ENCODE measurements at places on chromosomes 12 and 14.

GRCh38 chr12:103986829-103987228 lies 21.2 kb downstream of the TDG start:
- DNase-seq: no peak

- DNase-seq: no peak
Measured at GRCh38 chr12:107822356-107822755, 47.9 kb downstream of the ASCL4 start.

- no peak for DNase-seq
Measured at GRCh38 chr12:32273063-32273522, 126.3 kb upstream of the FGD4 start.

- no peak for DNase-seq
Measured at GRCh38 chr14:105426416-105427130, 6.9 kb downstream of the MTA1 start.

DNA sequence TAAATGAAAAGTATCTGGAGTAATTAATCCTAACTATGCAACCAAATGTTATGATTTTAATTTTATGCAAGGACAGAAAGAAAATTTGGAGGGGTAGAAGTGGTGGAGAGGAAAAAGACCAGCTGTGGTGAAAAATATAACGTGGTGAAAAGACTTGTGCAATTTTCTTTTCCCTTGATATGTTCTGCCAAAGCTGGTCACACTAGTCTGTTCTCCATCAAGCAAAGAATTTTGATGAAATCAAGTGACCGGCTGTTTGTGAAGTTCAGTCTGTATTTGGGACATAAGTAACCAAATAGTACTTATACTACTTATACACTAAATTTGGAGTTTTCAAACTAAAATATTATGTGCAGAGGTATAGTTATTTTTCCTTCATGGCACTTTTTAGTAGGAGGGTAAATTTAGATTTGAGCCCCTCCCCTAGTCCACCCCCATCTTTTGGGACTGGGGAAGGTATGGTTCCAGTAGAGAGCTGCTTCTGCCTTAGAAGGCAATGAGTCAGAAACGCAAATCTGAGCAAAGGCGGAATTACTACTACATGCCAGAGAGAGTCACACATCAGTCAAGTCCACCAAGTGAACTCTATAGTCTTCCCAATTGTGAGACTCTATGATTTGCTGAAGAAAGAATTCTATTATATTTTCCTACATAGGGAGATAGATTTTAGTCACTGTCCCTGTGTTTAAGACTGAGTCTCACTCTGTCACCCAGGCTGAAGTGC lies 229.7 kb downstream of the SLC25A21 start:
- no peak for DNase-seq

DNA sequence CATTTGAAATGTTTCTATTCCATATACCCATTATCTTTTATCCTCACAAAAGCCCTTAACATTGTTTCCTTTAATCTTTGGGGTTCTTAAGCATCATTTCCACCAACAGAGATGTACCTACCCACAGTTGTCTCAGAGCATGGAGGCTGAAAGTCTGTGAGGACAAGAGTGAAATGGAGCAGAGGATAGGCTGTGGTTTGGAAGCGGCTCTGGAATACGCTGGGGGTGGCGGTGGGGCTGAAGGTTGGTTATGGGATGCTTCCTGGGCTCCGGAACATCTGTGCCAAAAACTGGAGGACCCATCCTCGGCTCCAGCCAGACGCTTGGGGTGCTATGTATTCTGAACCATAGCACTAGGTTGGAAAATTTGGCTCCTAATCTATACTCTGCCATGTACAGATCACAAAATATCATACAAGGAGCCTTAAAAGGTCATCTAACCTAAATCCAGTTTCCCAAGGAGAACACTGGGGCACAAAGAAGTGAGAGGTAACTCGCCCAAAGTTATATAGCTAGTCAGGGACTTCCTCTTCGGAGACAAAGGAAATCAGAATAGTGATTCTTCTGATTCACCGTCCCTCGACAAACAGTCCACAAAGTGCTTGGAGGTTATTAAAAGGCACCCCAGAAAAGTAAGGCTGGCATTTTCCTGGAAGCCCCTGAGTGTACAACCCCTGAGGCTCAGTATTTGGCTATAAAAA lies 2.5 kb downstream of the PPP1R3E start:
- no peak for DNase-seq

DNA sequence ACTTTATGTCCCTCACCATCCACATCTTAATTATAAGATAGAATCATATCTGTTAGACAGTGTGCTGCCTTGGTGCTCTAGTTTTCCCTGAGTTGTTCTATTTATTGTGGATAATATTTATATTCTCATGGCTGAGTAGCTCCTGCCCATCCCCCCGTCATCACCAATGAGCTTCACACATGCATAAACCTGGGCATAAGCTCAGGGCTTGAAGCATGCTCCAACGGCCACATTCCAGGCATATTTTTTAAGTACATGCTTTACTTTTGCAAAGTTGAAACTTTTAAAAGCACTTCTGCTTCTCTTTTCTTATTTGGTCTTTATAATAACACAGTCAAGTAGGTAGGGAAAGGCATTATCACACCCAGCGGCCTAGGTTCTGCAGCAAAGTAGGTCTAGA lies 3.4 kb upstream of the FBXO34 start:
- no peak for DNase-seq

DNA sequence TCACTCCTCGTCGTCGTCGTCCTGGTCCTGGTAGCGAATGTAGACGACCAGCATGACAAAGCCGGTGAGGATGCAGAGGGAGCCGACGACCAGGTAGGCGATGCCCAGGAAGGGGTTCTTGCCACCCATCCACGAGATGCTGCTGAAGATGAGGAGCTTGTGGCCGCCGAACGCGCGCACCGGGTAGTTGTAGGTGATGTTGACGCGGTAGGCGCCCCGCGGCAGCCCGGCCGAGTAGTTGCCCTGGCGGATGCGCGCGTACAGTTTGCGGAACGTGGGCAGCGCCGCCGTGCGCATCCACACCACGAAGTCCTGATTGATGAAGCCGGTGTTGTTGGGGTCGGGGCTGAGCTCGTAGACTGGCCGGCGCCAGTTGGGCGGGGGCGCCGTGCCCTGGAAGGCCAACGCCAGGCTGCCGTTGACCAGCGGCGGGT lies 1.0 kb downstream of the TMEM30B start:
- peak; percentile 7 for DNase-seq

DNA sequence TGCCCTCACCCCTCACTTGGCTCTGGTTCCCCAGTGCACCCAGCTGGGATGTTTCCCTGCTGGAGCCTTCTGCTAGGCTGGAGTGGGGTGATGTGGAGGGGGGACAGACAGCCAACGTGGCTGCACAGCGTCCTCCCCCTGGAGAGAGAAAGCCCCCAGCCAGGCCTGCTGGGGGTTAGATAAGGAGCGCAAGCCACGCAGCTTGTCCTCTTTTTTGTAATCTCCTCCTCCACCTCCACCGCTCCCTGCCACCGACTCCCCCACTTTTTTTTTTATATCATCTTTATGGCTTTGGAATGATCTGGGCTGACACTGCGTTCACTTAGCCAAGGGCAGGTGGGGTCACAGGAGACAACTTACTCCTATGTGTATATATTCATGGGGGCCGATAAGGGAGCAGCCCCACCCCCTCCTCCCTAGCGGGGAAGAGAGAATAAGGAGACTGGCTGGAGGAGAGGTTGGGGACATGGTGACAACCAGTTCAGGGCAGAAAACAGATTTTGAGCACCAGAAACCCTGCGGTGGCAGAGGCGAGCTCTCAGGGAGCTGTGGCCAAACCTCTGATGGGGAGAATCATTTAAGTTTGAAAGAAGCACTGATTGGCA lies 169.9 kb upstream of the LHX5 start:
- no peak for DNase-seq

DNA sequence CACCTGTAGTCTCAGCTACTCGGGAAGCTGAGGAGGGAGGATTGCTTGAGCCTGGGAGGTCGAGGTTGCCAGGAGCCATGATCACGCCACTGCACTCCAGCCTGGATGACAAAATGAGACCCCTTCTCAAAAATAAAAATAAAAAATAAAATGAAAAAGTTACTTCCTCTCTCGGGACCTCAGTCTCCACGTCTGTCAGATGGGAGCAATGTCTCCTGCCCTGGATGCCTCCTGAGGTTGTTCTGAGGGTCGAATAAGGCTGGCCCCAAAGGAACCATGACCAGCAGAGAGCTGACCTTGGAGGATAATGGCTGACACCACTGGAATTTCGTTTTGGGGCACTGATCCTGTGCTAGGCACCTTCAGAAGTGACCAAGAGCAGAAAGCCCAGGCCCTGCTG lies 13.6 kb upstream of the RCOR1 start:
- no peak for DNase-seq

DNA sequence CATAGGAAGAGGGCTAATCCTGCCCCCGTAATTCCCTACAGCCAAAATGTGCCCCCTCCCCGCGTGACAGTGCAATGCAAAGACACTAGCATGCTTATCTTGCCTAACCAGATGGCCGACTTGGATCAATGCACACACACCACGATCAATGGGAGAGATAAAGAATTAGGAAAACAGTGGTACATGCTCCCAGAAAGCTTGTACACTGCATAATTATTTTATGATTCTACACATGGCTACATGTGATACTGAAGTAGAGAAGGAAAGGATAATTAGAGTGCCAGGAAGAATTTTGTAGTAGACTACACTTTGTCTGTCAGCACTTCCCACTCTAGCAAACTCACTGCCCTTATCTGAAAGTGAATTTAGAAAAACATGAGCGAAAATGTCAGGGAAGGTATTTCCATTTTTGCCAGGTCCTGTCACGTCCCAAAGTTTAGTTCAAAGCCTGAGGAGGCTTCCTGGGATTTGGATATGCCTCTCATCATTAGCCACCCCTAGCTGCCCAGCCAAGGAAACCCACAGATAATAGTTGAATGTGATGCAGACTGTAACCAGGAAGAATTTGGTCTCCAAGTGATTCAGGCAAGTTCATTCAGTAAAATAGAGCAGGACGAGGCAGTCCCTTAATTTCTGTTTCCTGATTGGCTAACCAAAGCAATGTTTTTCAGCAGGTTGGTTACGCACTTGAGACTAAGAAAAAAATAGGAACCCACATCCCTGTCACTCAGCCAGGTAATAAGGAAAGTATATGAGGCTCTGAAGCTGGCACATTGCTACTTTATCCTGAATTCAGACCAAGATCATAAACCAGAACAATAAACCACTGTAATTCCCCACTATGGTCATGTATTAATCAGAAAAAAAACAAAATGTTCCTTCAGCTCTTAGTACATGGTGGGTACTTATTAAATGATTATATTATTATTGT lies 199.6 kb upstream of the OTX2 start:
- no peak for DNase-seq

GRCh38 chr14:102187044-102187443 lies 47.3 kb downstream of the WDR20 start:
- DNase-seq: no peak

GRCh38 chr12:62256408-62257096 lies 3.7 kb upstream of the USP15 start:
- no peak for DNase-seq

GRCh38 chr14:102532204-102532658 lies 22.7 kb upstream of the ANKRD9 start:
- DNase-seq: no peak

GRCh38 chr12:54173066-54173726 lies 15.6 kb downstream of the SMUG1 start:
- peak; percentile 25 for DNase-seq

DNA sequence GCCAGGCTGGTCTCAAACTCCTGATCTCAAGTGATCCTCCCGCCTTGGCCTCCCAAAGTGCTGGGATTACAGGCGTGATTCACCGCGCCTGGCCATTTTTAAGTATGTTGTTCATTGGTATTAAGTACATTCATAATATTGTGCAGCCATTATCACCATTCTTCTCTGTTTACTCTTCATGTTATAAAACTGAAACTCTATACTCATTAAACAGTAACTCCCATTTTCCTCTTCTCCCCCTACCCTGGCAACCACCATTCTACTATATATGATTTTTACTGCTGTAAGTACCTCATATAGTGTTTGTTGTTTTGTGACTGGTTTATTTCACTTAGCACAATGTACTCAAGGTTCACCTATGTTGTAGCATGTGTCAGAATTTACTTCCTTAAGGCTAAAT lies 23.1 kb downstream of the METAP2 start:
- DNase-seq: no peak

- DNase-seq: no peak
Measured at GRCh38 chr12:103560604-103561101, 26.4 kb upstream of the STAB2 start.

DNA sequence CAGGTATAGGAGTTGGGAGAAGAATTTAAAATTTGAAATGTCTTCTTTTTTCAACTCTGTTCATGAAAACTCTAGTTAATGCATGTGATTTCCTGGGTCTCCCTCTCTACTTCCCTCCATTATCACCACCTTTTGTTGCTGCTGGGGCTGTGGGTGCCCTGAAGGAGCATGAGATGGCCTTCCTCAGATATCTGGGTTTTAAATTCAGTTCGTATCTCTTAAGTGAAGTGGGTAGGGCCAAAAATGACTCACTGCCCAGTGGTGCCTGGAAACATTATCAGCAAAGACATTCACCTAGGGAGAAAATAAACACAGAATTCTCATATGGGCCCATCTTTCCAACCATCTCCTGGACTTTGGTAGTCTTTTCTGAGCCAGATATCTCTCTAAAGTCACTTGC lies 234.9 kb upstream of the PLEKHG7 start:
- DNase-seq: no peak

- no peak for DNase-seq
Measured at GRCh38 chr14:58566979-58567378, 70.8 kb upstream of the DACT1 start.

DNA sequence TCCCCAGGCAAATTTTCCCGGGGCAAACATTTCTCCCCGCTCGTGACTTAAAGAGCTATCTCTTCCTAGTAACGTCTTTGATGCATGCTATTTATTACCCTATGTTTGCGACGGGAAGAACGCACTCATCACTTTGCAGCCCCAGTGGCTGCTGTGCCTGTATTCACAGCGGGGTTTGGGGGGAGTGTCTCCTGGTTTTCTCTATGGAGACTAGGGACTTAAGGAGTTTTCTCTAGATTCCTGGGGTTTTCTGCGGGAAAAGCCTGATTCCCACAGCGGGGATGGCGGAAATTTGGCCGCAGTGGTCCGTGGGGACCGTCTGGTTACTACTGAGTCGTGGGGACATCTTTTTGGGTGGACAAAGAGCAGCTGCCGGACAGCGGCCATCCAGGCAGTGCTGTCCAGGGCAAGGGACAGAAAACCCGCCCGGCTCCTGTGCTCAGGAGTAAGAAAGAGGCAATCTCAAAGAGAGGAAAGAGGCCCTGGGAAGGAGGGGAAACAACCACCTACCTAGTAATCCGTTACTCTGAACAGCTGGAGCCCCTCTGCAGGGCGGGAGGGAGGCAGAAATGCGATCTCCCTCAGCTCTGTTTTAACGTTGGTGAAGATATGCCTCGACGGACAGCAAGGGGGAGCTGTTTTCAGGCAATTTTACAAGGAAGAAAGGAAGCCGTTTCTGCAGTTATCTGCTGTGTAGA lies 771 bp upstream of the AVPR1A start:
- DNase-seq: peak; percentile 29

- no peak for DNase-seq
Measured at GRCh38 chr12:22653075-22653474, 28.1 kb downstream of the ETNK1 start.

All from germinal center (tissue), 1 donor.